Lung (tissue), 17 donors: ENCODE measurements at places on chromosomes 5 and 9. TPM values are rescaled to one million over a fixed set of nuclear protein-coding genes. Genes with fewer than 3 reads are reported as not detected.

GRCh38 chr9:80191108-80191507, 619.3 kb downstream of the TLE4 start:
- H3K4me1 ChIP-seq = peaks cover 4% of the 10 kb centered on the region
- H3K27ac ChIP-seq = no peak overlapping the region
- DNase-seq = no peak
- H3K4me3 ChIP-seq = no peak overlapping the region

DNA sequence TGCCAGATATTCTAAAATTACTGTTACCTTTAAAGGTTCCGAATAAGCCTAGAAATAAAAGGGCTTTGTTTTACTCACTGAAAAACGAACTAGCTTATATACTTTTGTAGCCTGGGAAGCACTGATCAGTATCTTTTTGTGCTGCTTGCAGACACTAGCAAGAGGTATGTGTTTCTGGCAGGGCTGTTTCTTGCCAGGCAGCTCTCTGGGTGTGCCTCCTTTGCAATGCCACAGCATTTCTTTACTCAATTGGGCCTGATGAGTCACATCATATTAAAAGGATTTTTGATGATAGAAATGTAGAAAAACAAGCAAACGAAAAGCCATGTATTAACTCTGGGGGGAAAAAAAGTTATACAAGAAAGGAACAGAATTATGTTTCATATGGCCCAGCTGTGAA, 35.6 kb downstream of the CD180 start:
- DNase-seq = no peak
- H3K4me1 ChIP-seq = peaks cover 4% of the 10 kb centered on the region
- H3K36me3 ChIP-seq = peaks cover 44% of the 10 kb centered on the region
- no peak overlapping the region for H3K4me3 ChIP-seq
- H3K27ac ChIP-seq = no peak overlapping the region
- no peaks in the 10 kb centered on the region for H3K27me3 ChIP-seq

GRCh38 chr5:109191153-109191558, 218.6 kb downstream of the PJA2 start:
- H3K4me1 ChIP-seq = no peaks in the 10 kb centered on the region
- H3K27me3 ChIP-seq = no peaks in the 10 kb centered on the region
- H3K36me3 ChIP-seq = peaks cover 14% of the 10 kb centered on the region

Gene HACD4
- 5.3 TPM for total RNA-seq

Gene DMRTA1
- total RNA-seq = 1.7 TPM
